ENCODE measurements at places on chromosomes 7 and 10.
A peak's percentile ranks its signal among the peaks of the same experiment; 100 is the strongest.

DNA sequence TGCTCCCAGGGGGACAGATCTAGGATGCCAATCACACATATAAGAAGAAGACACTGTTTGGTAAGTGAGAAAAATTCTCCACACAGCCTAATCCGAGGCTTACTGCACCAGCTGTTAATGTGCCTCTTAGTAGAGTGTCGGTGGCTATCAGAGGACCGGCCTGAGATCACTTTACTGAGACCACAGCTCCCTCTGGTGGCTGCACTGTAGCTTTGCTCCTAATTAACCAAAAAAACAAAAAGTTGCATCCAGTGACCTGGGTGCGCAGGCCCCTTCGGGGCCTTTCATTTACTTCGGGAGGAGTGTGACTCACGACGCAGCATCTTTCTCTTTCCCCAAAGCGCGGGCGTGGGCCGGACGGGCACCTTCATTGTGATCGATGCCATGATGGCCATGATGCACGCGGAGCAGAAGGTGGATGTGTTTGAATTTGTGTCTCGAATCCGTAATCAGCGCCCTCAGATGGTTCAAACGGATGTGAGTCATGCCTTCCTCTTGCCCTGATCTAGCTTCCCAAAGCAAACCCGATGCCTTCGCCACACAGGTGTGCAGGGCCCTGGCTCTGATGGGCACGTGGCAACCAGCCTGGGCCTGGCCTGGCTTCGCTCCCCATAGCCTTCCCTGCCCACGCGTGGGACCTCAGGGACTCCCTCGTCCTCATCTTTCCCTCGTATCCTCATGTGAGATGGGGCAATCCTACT is 56.7 kb downstream of the MKI67 start:
- peak; percentile 65 for DNase-seq

DNA sequence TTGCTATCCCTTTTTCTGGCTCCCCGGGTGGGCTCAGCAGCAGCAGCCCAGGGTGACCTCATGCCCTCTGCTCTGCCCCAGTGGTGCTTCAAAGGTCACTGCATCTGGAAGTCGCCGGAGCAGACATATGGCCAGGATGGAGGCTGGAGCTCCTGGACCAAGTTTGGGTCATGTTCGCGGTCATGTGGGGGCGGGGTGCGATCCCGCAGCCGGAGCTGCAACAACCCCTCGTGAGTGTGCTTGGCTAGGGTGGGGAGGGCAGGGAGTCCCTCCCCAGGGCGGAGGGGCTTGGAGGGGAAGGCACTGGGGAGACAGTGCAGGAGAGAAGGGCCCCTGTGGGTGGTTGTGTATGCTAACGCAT is 46.4 kb downstream of the TBATA start:
- no peak for DNase-seq

- DNase-seq = no peak
These were observed 46.3 kb downstream of the SPAG6 start for GRCh38 chr10:22391600-22391999.

DNA sequence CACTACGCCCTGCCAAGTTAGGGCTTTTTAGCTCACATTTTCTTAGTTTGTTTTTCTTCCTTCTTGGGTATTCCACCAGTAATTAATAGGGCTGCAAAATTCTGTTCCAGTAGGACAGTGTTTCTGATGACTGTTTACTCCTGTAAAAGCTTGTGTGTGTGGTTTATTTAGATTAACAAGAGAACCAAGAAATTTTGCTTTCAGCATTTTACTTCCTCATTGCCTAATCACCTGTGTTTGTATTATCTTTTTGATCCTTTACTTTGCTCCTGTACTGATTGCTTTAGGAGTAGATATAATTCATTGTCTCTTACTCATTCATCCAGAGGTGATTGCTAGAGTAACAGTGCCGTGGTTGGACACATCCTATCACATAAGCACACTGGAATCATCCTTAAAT is 27.7 kb downstream of the TDRD1 start:
- DNase-seq = no peak

DNA sequence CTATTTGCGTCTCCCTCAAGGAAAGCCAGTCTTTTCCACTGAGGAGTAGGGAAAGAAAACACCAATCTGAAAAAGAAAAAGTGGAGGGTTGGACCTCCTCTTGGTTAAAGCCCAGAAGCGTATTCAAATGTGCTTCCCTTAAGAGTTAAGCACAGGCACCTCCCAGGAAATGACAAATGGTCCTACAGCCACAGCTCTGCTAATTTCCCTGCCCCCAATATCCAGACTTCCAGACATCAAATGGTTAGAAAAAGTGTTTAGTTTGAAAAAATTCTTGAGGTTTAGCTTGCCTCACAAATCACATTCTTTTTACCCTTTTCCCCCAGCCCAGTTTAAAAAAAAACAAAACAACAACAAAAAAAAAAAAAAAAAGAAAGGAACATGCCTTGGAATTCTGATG is 19.0 kb upstream of the COL1A2 start:
- DNase-seq = no peak

DNA sequence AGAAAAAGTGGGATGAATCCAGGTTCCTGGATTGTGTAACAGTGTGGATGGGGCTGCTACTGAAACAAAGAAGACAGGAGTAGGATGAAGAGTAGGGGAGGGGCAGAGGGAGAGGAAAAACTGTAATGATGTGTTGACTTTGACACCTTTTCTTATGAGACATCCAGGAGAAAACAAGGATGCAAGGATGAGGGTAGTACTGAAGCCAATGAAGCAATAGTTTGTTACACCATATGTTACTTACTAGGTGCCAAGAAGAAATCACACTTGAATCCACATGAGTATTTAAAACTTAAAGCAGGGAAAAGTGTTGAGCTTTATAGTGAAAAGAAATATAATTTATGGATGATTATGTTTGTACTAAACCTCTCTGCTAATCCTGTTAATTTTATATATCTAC is 420.6 kb downstream of the ARL4A start:
- DNase-seq = no peak

DNA sequence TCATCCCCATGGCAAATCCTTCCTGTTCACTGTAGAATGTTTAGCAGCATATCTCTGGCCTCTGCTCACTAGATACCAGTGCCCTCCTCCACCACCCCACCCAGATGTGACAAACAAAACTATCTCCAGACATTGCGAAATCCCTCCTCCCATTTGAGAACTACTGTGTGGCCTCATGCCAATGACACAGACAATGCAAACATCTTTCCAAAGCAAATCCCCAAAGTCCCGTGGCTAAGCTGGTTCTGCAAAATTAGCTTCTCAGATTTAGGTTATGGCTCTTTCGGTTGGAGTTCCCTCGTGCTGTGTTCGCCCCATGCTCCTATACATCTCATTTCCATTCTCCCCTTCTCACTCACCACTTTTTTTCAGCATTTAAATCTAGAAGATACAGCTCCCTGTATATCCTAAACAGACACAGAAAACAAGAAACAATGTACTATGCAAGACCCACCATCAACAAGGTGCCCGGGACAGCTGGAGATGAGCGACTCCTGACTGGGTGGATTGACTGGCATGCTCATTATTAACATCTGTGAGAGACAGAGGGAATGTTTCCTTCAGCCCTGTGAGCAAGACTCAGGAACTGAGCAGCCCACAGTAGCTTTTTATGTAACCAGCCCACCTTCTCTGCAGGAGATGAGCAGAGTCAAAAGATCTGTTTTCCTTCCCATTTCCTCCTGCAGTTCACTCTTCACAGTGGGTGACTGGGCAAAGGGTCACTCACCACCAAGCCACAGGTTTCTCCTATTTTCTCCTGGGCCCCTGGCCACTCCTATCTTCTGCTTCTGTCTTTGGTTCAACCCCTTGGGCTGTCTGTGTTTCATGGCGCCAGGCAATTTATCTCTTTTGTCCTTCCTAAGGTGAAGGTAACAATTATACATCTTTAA is 225.7 kb upstream of the AOAH start:
- DNase-seq = no peak

GRCh38 chr10:98267894-98268693 is at the start of gene LOXL4:
TSS of gene LOXL4 (minus strand) at chr10:98268194. CDS start at chr10:98263019, 5,175 bp downstream.
- peak; percentile 73 for DNase-seq

GRCh38 chr7:6409944-6410693 is 37.6 kb downstream of the DAGLB start:
- DNase-seq = no peak

DNA sequence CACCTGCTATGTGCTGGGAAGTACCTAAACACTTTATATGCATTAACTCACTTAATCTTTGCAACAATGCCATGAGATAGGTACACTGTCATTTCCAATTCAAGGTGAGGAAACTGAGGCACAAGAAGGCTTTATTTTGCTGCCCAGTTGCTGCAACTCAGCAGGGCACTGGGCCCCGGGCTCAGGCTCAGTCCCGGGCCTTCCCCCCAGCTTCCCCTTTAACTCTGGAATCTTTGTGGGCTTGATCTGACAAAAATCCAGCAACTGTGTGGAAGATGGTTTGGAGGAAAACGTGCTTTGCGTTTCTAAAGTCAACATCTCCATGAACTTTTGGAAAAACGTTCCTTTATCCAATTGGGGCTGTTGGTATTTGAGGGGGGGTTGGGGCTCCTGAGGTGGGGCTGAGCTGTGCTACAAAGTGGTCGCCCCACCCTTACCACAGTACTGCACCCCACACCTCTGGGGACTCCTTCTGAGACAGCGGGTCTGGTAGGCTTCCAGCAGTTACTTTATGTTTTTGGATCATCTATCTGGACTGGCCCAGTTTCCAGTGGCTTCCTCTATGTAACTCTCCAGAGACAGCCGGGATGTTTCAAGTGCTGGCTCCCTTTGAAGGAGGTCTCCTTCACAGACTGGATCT is 40.5 kb upstream of the CAMK1D start:
- DNase-seq = no peak

DNA sequence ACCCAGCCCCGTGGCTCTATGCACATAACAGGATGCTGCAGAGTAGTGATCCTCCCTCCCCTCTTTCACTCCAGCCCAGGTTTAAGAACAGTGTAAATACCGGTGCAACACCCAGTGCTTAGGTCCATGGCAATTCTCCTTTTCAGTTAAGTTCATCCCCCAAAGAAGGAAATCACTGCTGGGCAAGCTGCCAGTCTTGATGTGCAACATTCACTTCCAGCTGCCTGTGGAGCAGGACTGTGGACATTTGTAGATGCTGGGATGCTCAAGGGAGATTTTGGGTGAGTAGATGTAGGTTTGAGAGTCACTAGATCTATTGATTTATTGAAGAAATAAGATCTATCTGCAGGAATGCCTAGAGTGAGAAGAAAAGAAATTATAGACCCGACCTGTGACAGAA is 294.3 kb upstream of the KIAA1217 start:
- DNase-seq = no peak

- no peak for DNase-seq
These were observed 11.0 kb downstream of the PHKG1 start for GRCh38 chr7:56081626-56082340.

GRCh38 chr10:84432891-84433290 is 104.5 kb downstream of the CCSER2 start:
- DNase-seq = no peak

DNA sequence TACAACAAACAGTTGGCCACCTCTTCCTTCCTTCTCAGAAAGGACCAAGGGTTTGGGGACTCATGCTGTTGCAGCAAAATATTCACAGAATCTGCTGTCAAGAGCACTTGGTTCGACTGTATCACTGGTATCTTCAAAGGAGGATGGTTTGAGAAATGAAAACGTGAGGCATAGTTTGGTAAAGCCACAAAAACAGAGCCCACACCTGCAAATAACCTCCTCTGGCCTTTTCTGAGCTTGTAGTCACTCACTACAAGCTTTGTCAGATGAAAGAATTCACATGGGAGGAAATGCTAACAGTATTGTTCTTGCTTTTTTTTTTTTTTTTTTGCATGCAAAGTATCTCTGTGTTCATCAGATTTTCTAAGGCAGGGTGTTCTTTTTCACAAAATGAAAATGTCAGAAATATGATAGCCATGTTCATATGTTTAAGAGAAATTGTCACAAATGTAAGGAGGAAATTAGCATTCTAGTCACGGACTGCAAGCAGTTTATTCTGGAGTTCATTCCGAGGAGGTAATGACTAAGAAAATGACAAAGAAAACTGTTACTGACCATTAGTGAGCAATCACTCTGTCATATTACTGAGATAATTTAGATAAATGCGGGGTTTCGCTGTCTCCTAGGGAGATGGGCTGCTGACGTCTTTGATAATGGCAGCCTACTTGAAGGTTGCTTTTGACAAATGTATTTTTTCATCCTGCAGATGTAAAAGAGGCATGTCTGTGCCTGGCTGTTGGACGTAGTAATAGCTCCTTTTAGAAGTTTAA is 117.8 kb upstream of the MYO3A start:
- no peak for DNase-seq

DNA sequence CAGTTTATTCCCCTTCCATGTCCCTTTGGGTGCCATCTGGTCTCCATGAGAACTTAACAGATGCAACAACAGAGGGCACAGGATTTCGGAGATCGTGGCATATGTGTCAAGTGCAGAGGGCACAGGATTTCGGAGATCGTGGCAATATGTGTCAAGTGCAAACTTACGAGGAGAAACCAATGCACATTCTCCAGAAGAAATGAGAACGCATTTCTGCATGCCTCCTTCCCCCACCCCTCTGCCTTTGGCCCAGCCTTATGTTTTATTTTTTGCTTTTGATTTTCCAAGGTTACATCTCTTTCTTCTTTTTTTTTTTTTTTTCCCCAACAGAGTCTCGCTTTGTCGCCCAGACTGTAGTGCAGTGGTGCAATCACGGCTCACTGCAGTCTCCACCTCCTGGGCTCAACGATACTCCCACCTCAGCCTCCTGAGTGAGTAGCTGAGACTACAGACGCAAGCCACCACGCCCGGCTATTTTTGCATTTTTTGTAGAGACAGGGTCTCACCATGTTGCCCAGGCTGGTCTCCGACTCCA is 586 bp upstream of the ANKRD26 start:
- peak; percentile 2 for DNase-seq

DNA sequence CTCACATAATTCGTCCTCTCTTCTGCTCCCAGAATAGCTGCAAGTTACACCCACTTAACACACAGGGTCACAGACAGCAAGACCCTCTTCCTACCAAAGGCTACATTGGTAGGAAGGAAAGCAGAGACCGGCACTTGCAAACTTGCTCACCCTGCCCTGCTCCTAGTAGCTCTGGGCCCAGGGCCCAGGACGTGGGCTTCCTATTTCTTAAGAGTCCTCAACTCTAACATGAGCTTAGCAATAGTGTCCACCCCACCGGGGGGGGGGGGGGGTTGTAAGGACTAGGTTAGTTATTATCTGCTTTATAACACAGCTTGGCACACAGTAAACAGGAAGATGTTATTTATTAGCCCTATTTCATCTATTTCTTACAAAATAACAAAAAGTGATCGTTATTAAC is 106.6 kb downstream of the GRB10 start:
- DNase-seq = no peak

DNA sequence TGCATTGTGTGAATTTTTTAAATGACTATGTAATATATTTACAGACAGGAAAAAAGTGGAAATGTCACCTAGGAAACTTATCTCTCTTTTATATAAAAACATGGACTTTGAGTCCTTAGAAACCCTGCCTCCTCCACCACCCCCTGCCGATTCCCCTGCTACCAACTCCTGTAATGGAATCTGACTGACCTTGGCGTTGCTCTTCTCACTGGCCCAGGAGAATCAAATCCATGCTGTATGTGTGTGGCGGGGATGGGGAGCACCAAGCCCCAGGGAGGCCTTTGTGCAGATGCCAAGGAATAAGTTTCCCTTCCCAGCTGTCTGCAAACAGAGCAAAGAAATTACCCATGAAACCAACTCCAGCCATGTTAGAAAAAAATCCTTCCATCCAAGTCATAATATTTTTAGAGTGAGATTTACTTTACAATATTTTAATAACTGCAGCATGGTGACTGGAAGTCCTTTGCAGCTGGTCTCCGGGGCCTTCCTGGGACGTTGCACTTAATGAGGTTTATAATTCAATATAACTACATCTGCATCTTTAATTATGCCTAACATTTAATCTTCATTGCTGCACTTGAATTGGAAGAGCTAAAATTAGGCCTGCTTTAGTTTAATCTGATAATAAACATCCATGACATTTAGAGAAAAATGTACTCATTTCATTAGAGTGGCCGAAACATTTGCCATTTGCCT is 111.4 kb upstream of the CACUL1 start:
- DNase-seq = no peak
